Stimulated activated naive CD4-positive, alpha-beta T cell treated with Interleukin-2 at 50 U/mL for 16 hours (primary cell): ENCODE measurements at places on chromosomes 1 and 21.

DNA sequence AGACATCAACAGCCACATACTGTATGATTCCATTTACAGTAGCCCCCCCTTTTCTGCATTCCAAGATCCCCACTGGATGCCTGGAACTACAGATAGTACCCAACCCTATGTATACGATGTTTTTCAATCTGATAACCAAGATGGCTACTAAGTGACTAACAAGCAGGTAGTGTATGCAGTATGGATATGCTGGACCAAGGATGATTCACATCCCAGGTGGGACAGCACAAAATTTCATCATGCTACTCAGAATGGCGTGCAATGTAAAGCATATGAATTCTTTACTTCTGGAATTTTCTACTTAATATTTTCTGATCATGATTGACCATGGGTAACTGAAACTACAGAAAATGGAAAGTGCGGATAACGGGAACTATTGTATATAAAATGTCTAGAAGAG, 30.0 kb upstream of the MRPS6 start:
- DNase-seq, result no peak

DNA sequence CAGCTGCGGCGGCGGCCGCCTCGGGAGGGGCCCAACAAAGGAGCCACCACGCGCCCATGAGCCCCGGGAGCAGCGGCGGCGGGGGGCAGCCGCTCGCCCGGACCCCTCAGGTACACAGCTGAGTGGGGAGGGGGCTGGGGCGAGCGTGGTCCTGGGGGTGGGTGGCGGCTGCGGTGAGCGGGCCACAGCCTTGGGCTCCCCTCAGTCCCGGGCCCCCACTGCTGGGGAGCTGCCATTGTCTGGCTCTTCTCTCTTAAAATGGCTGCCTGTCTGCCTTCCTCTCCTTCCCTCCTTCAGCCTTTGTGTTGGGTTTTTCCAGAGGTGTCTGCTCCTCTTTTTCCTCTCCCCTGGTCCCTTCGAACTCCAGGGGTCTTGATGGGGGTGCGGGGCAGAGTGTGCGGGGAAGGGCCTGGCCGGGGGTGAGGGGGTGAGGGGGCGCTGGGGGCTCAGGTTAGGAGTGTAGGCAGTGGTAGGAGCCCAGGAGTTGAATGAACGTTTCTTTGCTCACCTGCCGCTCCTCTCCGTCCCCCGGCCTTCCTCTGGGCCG, 1.7 kb downstream of the ARID1A start:
- no peak for DNase-seq

DNA sequence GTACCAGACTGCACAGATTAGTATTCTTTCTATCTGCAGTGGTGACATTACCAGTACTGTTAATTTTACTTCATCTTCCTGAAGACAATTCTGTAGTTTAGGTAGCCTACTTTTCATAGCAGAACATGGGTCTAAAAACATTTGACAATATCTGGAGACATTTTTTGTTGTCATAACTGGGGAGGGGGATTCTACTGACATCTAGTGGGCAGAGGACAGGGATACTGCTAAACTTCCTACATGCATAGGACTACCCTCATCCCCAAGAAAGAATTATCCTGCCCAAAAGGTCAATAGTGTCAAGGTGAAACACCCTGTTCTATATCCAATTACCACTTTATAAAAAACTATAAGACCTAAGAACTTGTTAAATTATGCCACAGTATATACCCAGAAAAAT, 3.4 kb upstream of the ARHGAP29 start:
- DNase-seq, result no peak

GRCh38 chr1:201553496-201554189, 14.7 kb downstream of the NAV1 start:
- no peak for DNase-seq

- DNase-seq, result no peak
Observed at GRCh38 chr1:89429062-89429461, 65.2 kb downstream of the GBP6 start.

- no peak for DNase-seq
Observed at GRCh38 chr1:86423873-86424272, at the start of gene CLCA2. Gene CLCA2 (plus strand): TSS chr1:86424171. CDS start chr1:86424248, 77 bp downstream.
